COR-L47 (cell line): ENCODE measurements at places on chromosomes 2 and 18.
A peak's percentile ranks its signal among the peaks of the same experiment; 100 is the strongest.

- DNase-seq: no peak
Observed at GRCh38 chr18:43393174-43393573, 115.9 kb upstream of the SYT4 start.

DNA sequence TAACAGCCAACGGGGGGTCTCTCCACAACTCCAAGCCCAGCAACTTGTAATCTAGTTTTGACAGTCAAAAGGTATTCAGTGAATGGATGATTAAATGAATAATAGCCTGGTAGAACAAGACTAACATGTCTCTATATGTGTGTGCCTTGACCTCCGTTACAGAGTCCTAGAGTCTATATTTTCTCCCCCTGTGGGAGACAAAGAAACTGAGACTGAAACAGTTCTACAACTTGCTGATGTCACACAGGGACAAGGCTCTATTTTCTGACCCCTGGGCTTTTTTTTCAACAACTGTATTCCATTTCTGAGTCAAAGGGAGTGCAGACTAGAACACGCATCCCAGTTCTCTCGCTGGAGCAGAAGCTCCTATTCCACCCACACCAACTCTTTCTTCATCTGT, 223.6 kb upstream of the AGAP1 start:
- no peak for DNase-seq

DNA sequence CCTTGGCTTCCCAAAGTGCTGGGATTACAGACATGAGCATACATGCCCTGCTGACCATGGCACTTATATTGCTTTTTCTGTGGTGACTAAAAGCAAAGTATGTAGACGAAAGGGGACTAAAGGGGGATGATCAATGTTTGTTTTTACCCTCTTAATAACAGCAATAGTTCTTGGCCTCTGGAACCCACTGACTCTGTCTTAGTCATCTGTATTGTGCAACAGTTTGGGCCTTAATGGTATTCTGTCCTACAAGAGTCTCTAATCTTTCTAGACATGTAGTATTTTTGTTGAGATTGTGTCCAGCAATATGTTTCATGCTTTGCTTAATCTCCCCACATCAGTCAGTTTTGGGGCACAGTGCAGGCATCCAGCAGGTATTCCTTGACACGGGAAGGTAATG, 359.9 kb upstream of the FANCL start:
- no peak for DNase-seq

GRCh38 chr2:13758412-13758811, 874.1 kb upstream of the LRATD1 start:
- DNase-seq: no peak

DNA sequence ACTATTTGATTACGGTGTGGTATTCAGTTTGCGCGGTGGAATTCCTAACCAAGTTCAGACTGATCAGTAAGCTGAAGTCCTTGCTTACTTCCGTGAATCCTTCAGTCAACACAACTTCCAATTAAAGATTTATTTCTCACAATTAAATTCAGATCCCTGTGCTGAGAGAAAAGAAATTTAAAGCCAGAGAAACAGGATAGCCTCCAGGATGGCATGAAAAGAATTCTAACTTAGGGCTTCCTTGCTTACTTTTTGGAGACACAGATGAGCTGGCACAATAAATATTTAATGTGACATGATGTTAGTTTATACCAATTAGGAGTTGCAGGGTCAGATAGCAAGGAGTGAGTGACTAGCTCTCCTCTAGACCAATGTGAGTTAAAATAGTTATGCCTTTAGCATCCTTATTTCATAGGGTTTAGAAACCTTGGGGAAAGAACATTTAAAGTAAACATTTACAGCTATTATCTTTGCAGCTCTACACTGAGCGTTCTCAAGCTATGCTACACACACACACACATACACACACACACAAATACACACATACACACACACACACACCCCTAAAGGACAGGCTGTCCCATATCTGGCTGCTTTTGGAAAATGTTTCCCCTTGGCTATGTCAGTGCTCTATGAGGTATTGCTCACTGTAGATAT, 151.0 kb downstream of the TRIB2 start:
- no peak for DNase-seq

- no peak for DNase-seq
Observed at GRCh38 chr2:111046670-111047069, 74.0 kb upstream of the BCL2L11 start.

DNA sequence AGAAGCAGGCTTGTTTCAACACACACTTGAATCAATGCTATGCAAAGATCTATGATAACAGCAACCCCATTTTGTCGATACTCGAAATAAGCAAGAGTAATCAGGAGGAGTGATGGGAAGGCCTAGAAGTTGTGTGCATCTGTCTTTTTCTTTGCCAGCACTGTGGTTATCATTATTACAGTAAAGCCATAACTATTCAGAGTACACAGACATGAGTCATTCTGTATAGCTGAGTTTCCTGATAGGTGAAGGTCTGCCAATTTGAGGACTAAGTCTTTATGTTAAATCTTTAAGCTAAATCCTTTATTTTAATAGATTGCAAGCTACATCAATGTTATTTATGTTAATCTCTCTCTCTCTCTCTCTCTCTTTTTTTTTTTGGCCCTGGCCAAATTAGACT, 1344.4 kb upstream of the CELF4 start:
- DNase-seq: no peak

DNA sequence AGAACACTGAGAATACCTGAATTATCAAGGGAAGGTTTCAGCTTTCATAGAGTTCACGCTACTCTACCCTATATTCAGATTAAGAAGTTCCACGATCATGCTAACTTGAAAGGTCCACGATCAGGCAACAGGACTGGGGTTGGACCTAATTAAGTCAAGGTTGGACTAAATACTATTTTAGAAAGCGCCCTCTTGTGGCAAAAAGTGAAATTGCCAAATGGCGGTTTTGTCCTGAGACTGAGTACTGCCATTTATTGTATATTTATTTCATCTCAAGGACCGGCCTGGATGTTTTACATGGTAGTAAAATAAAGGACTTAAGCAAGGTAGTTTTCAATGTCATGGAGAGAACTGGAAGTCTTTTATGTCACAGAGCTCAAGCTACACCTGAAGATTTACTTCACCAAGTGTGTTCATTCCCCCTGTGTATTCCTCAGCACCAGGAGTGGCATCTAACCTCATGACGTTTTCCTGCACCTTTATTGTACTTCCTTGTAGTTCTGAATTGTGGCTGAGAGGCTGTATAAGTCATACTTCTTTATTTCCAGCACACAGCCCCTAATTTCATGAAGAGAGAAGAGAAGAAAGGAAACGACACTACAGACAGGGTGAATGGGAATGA, 56.8 kb downstream of the SRD5A2 start:
- peak; percentile 46 for DNase-seq

- DNase-seq: no peak
Observed at GRCh38 chr2:188506843-188507242, 215.2 kb downstream of the GULP1 start.

GRCh38 chr2:241234066-241234790, 45.8 kb downstream of the ANO7 start:
- DNase-seq: no peak

DNA sequence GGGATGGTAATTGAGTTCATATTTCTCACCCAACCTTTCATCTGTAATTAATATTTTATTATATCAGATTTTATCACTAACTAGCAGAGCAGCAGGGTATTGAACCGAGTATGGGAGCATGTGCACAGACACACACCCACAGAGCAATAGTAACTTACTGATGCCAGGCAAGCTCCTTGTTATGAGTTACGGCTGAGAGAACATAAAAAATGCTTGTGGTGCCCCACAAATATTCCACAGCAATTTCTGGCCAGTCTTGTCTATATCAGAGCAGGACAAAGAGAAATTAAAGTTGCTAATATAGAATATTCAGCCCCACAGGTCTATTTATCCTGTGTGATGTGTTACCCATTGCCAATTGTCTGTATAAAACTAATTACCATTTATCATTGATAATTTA, 501.8 kb upstream of the RAB12 start:
- DNase-seq: no peak

DNA sequence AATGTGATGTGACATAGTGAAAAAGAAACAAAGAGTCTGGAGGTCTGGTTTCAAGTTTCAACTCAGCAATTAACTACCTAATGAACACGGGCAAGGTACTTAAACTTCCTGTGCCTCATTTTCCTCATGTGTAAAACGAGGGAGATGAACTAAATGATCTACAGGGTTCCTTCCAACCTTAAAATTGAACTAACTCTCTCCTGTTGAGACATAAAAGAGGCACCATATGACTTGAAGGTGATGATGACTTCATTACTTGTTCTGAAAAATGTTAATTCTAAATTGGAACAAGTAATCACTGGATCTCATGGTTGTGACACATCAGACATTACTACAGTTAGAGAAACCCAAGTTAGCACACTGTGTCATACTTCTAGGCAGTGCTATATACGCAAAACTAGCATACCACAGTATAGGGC, 8.9 kb upstream of the REL start:
- DNase-seq: no peak

- DNase-seq: no peak
Observed at GRCh38 chr18:13214609-13215008, 4.0 kb upstream of the LDLRAD4 start.

DNA sequence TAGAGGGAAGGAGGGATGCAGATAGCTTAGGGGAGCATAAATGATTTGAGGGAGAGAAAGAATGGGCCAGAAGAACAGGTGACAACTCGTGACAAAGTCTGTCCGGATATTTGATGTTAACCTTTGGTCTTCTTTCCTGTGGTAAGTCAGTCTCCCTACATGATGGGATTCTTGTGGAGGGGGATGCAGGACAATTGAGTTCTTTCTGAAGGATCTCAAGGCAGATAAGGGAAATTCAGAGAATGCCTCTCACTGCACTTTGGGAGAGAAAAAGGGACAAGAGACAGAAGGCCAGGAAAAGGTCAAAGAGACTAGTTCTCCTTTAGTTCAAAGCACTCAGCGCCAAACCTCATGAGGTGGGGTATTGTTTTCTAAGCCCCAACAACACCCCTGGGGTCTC, 34.2 kb downstream of the FBXO36 start:
- DNase-seq: no peak

GRCh38 chr18:56831988-56832387, 180.8 kb downstream of the WDR7 start:
- no peak for DNase-seq

DNA sequence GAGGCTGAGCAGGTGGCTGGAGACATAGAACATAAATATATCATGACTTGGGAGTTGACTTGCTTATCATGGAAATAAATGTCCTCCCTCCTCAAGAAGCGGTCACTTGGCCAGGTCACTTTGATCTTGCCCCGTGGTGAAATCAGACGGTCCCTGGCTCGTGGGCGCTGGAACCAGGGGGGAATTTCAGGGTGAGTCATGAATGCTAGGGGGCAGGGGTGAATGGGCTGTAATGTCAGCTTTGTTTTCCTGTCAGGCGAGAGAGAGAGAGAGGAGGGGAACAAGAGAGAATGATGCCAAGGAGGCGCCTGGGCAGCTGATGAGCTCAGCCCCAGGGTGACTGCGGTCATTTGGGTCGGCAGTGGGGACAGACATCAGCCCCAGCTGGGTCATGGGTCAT, 47.7 kb downstream of the RRM2 start:
- DNase-seq: no peak

DNA sequence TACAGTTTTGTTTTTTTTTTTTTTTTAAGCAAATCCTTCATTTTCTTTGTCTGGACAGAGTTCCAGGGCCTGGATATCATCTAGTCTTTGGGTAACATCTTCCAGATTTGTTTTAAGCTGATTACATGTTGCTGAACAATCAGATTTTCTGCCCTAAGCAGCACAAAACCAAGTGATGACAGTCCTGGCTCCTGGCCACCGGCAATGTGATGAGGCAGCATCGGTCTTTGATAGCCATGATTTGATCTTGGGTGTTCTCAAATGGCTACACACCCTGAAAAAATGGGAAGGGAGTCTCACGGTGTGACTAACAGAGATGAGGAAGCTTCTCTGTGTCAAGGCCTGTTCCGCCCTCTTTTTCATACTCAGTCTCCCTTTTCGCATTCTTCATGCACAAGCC, 708.6 kb upstream of the ZEB2 start:
- DNase-seq: no peak

DNA sequence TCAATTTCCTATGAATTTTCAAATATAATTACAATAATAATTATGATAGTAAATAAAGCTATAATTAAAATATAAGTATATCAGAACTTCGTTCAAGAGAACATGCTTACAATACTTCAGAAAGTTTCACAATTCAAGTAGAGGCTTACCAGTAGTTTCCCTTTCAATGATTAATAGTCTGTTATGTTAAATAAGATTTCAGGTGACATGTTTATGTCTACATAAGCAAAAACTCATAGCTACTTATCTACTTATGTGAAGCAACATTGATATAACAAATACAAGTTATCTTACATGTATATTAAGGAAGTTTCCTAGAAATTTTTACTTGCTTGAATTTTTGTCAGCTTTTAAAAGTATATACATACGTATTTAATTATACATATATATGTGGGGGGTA, 4.5 kb upstream of the COL3A1 start:
- DNase-seq: no peak

GRCh38 chr2:145741636-145742035, 1221.7 kb upstream of the ZEB2 start:
- no peak for DNase-seq

GRCh38 chr2:187390891-187391290, 57.2 kb downstream of the CALCRL start:
- no peak for DNase-seq

DNA sequence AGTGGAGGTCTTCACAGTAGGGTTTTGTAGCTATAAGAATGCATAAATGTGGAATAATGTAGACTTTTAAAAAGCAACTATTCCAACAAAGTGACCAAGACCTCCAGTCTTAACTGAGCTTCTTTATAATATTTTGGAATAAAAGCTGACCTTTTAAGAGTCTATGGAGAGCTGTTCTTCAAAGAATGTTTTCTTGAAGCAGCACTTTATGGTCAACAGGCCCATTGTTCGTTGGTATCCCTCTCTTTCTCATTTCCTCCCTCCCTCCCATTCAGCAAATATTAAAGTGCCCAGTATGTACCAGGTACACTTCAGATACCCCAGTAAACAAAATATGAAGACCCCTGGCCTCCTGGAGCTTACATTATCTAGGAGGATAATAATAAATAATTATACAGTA, 140.1 kb upstream of the SMAD7 start:
- DNase-seq: no peak

DNA sequence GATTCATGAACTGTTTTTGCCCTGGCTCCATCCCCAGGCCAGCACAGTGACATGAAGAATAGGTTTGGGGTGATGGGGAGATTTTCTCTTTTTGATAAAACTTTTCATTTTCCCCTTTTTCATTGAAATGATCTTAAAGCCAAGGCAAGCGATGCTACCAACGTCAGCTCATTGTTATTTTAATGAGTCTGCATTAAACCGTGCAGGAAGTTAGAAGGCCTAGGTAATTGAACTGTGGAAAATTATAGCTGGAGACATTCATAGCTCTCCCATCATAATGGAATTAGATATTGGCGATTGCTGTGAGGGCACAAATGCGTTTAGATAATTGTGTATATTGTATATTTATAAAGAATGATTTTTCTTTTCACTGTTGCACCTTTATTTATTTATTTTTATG, 33.2 kb downstream of the SMARCAL1 start:
- peak; percentile 41 for DNase-seq

- DNase-seq: no peak
Observed at GRCh38 chr2:46200100-46200690, 97.0 kb upstream of the EPAS1 start.

- no peak for DNase-seq
Observed at GRCh38 chr2:233267516-233268245, 16.2 kb downstream of the ATG16L1 start.
